Erythroblast (primary cell): ENCODE measurements at places on chromosomes 12 and 14.

GRCh38 chr12:98401427-98401826 lies 114.0 kb upstream of the TMPO start:
- DNase-seq = no peak

- no peak for DNase-seq
Measured at GRCh38 chr14:23613242-23614070, 22.7 kb upstream of the DHRS2 start.

GRCh38 chr12:124420041-124420995 lies 125.4 kb downstream of the RFLNA start:
- DNase-seq = no peak

DNA sequence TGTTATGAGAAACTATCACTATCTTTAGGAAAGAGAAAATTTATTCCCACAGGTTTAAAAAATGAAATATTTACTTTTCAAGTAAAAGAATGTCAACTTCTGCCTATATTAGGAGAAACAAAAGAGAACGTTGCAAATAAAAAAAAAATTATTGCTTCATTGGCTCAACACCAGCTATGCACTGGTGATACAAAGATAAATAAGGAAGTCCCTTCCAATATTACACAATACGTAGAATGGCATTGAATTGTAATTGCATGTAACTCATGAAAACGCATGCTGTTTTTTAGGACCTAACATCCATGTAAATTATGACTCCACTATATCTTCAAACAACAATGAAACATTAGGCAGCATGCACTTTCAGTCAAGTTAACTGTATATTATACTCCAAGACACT lies 56.4 kb upstream of the RERGL start:
- DNase-seq = no peak

DNA sequence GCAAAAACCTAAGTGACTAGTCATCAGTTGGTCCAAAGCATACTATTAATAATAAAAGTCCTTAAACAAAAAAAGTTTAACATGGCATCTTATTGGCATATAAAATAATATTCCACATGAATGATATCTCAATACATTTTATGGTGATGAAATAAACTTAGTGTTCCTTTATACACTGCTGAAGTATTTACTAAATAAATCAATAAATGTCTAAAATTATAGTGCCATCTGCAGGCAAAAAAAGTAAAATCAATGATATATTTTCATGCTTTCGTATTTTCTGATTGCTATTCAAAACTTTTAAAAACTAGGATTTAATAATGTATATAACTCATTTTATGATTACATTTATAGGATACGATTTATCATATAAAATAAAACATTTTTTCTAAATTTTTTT lies 30.5 kb downstream of the PUS7L start:
- DNase-seq = peak; percentile 2

GRCh38 chr14:55243386-55243785 lies 27.8 kb upstream of the FBXO34 start:
- DNase-seq = no peak

DNA sequence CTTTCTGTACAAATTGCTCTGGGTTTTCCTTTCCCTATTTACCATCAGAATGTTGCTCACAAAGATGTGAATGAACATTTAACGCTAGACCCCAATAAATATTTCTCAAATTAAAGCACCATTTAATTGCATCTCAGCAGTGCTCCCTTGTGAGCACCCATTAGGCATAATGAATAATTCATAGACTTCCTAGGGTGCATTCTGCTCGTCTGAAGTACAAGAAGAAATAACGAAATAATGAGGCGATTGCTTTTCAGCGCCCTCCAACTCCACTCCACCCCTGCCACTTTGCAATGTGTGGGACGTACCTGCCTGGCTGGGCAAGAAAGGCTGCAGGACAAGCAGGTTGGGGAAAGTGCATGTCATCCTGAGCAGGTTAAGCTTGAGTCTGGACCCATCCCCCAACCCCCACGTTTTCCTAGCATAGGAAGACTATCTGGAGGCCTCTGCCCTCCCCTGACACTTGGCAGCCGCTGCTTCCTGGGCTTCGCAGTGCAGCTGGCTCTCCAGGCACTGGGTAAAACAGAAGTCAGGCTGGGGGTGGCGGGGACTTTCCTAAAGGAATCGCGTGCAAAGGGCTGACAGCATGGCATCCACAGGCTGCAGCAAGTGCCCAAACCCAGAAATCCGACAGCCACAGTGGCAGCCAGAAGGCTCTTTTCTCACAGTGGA lies 253.7 kb downstream of the DUSP6 start:
- no peak for DNase-seq
